Osteocyte (in vitro differentiated cells): ENCODE measurements at places on chromosomes 2 and 18. TPM values are rescaled to one million over a fixed set of nuclear protein-coding genes. Genes with fewer than 3 reads are reported as not detected.

The CRACDL gene
- total RNA-seq: 0.57 and 1.3 TPM in 2 replicates

The COL4A4 gene
- total RNA-seq: 1.3 and 2.0 TPM in 2 replicates

The KCNG2 gene
- total RNA-seq: not detected in 2 replicates

The SANBR gene
- total RNA-seq: 11.3 and 11.7 TPM in 2 replicates

The AQP12A gene
- not detected in 2 replicates for total RNA-seq

The RFTN2 gene
- total RNA-seq: 29.4 and 30.6 TPM in 2 replicates

The PLB1 gene
- total RNA-seq: 0.60 and 0.64 TPM in 2 replicates

The SIGLEC15 gene
- 0.13 and 0.37 TPM in 2 replicates for total RNA-seq

GRCh38 chr2:164816046-164816445 lies 25.6 kb downstream of the COBLL1 start:
- DNase-seq: no peak
- no peak overlapping the region for H3K27ac ChIP-seq
- H3K4me3 ChIP-seq: no peak overlapping the region
- H3K27me3 ChIP-seq: no peaks in the 10 kb centered on the region
- peaks cover 3% of the 10 kb centered on the region for H3K4me1 ChIP-seq

GRCh38 chr18:45566025-45566740 lies 49.1 kb upstream of the SLC14A2 start:
- H3K27me3 ChIP-seq: peaks cover 32% of the 10 kb centered on the region
- H3K27ac ChIP-seq: peak overlapping the region; percentile 1
- H3K36me3 ChIP-seq: no peaks in the 10 kb centered on the region
- peaks cover 51% of the 10 kb centered on the region for H3K4me1 ChIP-seq
- DNase-seq: no peak

GRCh38 chr2:145744541-145745386 lies 1224.8 kb upstream of the ZEB2 start:
- H3K4me3 ChIP-seq: no peak overlapping the region
- H3K27ac ChIP-seq: no peak overlapping the region
- H3K4me1 ChIP-seq: peaks cover 12% of the 10 kb centered on the region
- H3K36me3 ChIP-seq: no peaks in the 10 kb centered on the region

GRCh38 chr2:43255296-43255910 lies 29.0 kb upstream of the ZFP36L2 start:
- no peak for DNase-seq
- peaks cover 18% of the 10 kb centered on the region for H3K4me1 ChIP-seq
- H3K36me3 ChIP-seq: peaks cover 7% of the 10 kb centered on the region
- no peak overlapping the region for H3K4me3 ChIP-seq
- no peaks in the 10 kb centered on the region for H3K27me3 ChIP-seq
- H3K27ac ChIP-seq: no peak overlapping the region

DNA sequence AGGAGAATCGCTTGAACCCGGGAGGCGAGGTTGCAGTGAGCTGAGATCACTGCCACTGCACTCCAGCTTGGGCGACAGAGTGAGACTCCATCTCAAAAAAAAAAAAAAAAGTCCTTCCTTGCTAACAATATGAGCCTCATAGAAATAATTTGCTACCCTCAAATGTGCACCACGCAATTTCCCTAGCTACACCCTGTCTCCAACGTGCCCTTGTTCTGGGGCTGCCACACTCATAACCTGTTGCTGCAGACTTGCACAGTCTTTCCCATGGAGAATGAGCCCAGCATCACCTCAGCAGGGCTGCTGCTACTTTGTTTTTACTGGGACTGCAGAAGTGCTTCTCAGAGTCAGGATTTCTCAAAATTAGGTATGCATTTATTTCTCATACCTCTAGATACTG lies 46.4 kb upstream of the ZNG1B start:
- H3K4me3 ChIP-seq: no peak overlapping the region
- no peak for DNase-seq
- H3K27me3 ChIP-seq: peaks cover 22% of the 10 kb centered on the region
- H3K27ac ChIP-seq: no peak overlapping the region

DNA sequence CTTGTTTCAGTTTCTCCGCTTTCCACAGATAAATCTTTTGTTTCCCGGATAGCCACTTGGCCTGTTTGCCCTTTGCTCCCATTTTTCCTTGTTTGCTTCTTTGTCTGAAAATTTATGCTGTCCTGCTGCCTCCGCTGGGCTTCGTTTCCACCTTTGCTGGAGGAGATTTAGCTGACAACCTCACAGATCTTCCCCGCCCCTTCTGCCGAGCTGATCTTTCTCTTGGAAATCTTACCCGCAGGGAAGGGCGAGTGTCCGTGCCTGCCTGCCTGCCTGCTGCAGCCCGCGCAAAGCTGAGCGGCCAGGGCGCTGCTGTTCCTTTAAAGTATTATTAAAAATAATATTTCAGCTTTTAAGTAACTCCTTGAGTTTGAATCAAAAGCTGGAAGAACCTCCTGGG lies 1.4 kb upstream of the XRCC5 start:
- H3K4me1 ChIP-seq: peaks cover 37% of the 10 kb centered on the region
- peaks cover 14% of the 10 kb centered on the region for H3K36me3 ChIP-seq
- H3K4me3 ChIP-seq: peak overlapping the region; percentile 56
- H3K27me3 ChIP-seq: no peaks in the 10 kb centered on the region

DNA sequence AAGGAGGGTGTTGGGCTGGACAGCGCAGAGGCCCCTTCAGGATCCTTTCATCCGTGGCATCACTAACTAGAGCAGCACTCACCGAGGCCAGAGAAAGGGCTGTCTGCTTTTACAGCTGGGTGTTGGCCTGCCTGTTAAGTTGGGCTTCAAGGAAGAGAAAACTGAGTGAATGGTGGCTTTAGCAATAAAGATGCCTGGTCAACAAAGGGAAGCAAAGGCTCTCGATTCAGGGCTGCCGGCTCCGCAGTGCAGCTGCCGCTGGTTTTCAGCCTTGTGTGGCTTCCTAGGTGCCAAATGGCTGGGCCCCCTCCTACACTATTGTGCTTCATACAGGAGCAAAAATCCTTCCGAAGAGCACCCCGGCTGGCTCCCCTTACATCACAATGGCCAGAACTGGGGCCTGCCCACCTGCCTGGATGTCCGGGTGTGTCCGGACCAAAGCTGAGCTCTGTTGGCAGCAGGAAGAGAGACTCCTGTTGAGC lies 61.0 kb upstream of the GPR45 start:
- no peak overlapping the region for H3K4me3 ChIP-seq
- no peaks in the 10 kb centered on the region for H3K36me3 ChIP-seq
- H3K27ac ChIP-seq: no peak overlapping the region
- H3K4me1 ChIP-seq: no peaks in the 10 kb centered on the region
- no peak for DNase-seq

GRCh38 chr18:58813105-58813504 lies 51.6 kb upstream of the ZNF532 start:
- no peaks in the 10 kb centered on the region for H3K36me3 ChIP-seq
- no peaks in the 10 kb centered on the region for H3K27me3 ChIP-seq
- H3K4me3 ChIP-seq: no peak overlapping the region

DNA sequence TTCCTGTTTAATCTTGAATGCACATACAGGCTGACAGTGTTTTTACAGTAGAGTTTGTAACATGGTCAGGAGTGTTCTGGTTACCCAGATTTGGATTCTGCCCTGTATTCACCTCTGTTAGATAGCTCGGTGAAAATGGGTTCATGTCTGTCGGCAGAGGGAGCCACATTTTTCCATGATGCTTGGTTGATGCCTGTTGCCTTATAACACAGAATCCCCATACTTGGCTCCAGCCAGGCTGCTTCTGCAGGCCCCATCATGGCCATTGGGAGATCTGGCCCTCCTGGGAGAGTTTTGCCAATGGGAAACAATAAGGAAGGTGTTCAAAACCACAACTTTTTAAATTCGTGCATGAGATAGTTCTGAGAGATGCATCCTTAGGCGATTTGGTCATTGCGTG lies 78.1 kb downstream of the WDSUB1 start:
- H3K27me3 ChIP-seq: no peaks in the 10 kb centered on the region
- peaks cover 14% of the 10 kb centered on the region for H3K36me3 ChIP-seq
- no peak for DNase-seq
- peaks cover 32% of the 10 kb centered on the region for H3K4me1 ChIP-seq
- H3K4me3 ChIP-seq: no peak overlapping the region

- peaks cover 12% of the 10 kb centered on the region for H3K4me1 ChIP-seq
- H3K27me3 ChIP-seq: no peaks in the 10 kb centered on the region
- no peak overlapping the region for H3K4me3 ChIP-seq
- no peak for DNase-seq
- no peak overlapping the region for H3K27ac ChIP-seq
These were observed 21.6 kb upstream of the CACNB4 start for GRCh38 chr2:152120430-152120829.

- H3K27ac ChIP-seq: no peak overlapping the region
- no peaks in the 10 kb centered on the region for H3K4me1 ChIP-seq
- no peaks in the 10 kb centered on the region for H3K36me3 ChIP-seq
- H3K4me3 ChIP-seq: no peak overlapping the region
- peaks cover 6% of the 10 kb centered on the region for H3K27me3 ChIP-seq
- DNase-seq: no peak
These were observed 54.7 kb upstream of the ID2 start for GRCh38 chr2:8627019-8627691.

DNA sequence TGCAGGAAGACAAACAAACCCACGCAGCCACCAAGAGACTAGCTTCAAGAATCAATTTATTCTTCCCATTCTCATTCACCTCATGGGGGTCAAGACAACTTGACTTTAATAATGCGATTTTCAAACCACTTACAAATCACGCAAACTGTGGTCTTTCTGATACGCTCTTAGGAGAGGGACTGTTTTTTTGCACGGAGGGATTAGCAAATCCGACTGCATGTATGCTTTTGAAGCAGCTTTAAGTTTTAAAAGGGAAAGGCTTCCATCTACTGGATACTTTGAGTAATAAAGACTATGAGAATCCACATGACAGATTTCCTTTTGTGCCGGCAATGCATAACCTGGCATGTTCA lies 322.9 kb upstream of the KCNJ3 start:
- H3K36me3 ChIP-seq: no peaks in the 10 kb centered on the region
- H3K27me3 ChIP-seq: peaks cover 15% of the 10 kb centered on the region
- DNase-seq: no peak
